Left cardiac atrium (tissue), 4 donors: ENCODE measurements at places on chromosomes 13 and 19.

GRCh38 chr13:97140611-97141010 lies 81.5 kb upstream of the MBNL2 start:
- DNase-seq, result no peak

DNA sequence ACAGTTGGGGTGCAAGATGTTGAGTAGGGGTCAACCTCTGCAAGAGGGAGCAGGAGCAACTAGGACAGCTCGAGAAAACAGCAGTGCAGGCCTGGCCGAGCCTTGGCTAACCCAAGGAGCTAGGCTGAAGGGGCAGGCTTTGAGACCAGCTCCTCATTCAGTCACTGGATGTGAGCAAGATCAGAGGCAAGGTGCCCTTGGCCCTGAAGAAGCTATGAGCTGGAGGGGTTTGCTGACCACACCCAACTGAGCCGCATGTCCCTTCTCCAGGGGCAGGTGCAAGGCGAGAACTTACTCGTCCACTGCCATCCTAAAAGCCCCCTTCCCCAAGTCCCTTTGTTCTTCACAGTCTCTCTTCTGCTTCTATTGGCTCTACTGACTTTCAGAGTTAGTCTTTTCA lies 126.1 kb upstream of the UBL3 start:
- no peak for DNase-seq

- DNase-seq, result no peak
Measured at GRCh38 chr13:106941779-106942178, 373.8 kb upstream of the ARGLU1 start.

- no peak for DNase-seq
Measured at GRCh38 chr13:40813667-40814454, 24.4 kb downstream of the SLC25A15 start.

DNA sequence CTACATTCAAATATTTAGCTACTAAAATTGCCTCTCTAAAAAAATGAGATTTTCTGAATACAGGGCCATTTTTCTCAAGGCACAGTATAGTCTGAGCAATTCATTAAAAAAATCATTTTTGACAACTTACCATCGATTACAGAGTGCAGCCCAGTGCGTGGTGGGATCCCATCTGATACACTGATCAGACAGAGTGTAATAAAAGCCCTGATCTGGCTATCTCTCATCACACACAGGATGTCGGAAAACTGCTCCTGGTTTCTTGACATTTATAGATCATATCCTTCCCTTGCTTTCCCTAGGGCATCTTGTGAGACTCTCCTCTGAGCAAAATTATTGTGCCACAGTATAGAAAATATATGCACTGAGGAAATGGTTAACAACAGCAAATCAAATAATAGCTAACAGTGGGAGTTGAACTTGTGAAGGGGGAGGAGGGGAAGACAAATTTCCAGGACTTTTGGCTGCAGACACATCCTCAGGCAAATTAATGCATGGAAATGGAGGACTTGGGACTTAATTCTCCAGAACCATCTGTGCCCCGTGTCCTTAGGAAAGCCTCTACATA lies 28.4 kb upstream of the CNMD start:
- no peak for DNase-seq

GRCh38 chr13:65940720-65941119 lies 1289.4 kb downstream of the PCDH9 start:
- DNase-seq, result peak; percentile 53

GRCh38 chr13:40207001-40207478 lies 459.4 kb downstream of the FOXO1 start:
- DNase-seq, result no peak

- no peak for DNase-seq
Measured at GRCh38 chr19:651991-652390, 11.0 kb downstream of the RNF126 start.

- DNase-seq, result no peak
Measured at GRCh38 chr13:112898621-112899280, 70.3 kb upstream of the MCF2L start.

GRCh38 chr19:18607226-18608101 lies 865 bp upstream of the CRLF1 start:
- no peak for DNase-seq

DNA sequence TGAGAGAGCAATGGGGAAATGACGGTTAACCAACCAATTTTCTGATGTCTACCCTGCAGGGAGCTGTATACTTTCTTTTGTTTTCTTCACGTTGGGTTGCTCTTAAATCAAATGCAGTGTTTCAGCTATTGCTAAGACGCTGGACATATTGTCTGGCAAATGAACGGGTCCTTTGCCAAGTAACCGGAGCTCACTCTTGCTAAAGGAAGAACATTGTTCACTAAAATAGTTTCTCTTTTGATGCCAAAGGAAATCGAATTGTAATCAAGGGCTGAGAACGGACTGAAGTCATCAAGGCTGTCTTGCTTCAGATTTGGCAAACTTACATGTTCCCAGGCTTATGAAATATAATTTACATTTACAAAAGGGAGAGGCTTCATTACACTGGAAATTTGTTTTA lies 142.3 kb upstream of the ARGLU1 start:
- DNase-seq, result no peak

DNA sequence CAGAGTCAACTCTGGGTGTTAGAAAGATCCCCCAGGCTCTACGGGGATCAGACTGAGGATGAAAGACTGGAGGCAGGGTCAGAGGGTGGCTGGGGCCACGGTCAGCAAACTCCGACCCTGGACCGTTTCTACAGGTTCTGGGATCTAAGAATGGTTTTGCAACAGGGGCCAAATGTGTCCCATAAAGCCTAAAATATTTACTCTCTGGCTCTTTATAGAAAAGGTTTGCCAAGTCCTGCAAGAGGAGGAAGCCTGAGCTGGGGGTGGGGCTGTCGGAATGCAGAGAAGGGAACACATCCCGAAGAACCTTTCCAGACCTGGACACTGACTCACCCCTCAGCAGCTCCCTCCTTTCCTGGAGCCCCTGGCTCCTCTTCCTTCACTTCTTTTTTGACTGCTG lies 20.7 kb downstream of the LIG1 start:
- DNase-seq, result no peak

- DNase-seq, result no peak
Measured at GRCh38 chr19:16851031-16851712, 22.0 kb downstream of the SIN3B start.

DNA sequence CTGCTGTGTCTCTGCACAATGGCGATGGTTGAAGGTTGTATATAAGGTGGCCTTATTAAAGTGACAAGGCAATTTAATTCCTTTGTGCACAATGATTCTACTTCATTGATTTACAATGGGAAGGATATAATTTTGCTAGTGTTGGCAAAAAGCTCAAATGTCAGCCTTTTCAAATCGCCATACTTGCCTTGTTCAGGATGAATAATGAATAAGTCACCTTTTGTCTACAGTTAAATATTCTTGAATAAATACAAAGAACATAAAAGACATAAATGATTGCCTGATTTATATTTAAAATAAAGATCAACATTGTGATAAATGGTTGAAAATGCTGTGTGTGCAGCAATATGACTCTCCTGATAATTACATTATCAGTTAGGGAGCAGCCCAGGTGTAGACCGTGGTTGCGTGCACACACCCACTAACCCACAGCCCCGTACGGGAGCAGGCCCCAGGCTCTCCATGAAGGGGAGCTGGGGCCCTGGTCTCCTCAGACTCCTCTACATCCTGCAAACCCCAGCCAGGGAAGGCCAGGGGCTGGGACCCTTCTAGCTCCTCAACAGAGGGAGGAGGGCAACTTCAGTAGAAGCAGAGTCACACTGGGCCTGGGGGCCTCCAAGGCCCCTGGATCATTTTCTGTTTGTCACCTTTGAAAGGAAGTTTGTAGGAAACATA lies 64.9 kb downstream of the TEX29 start:
- DNase-seq, result no peak

- DNase-seq, result peak; percentile 81
Measured at GRCh38 chr19:15264061-15264932, 32.0 kb upstream of the EPHX3 start.

GRCh38 chr19:56525214-56525860 lies 13.4 kb upstream of the ZFP28 start:
- no peak for DNase-seq

DNA sequence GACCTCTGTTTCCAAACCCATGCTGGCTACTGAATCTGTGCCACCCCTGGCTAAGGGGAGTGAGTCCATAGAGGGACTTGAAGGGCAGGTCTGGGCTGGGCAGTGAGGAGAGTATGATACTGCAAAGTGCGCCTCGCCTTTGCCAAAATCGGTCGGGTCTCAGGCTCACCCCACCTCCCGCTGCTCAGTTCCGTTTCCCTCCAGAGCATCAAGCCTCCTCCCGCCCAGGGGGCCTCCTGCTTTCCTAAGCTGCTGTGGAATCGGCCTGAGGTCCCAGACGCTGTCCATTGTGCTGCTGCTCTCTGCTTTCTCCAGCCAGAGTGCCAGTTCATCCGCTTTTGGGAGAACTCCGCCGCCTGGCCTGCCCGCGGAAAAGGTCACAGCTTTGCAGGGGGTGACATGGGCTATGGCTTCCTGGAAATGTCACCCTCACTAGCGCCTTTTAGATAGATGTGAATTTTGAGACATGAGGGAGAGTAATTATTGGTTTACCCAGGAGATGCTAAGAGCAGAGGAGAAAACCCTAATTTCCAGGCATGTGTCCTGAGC lies 1418.4 kb downstream of the UQCRFS1 start:
- DNase-seq, result peak; percentile 43

DNA sequence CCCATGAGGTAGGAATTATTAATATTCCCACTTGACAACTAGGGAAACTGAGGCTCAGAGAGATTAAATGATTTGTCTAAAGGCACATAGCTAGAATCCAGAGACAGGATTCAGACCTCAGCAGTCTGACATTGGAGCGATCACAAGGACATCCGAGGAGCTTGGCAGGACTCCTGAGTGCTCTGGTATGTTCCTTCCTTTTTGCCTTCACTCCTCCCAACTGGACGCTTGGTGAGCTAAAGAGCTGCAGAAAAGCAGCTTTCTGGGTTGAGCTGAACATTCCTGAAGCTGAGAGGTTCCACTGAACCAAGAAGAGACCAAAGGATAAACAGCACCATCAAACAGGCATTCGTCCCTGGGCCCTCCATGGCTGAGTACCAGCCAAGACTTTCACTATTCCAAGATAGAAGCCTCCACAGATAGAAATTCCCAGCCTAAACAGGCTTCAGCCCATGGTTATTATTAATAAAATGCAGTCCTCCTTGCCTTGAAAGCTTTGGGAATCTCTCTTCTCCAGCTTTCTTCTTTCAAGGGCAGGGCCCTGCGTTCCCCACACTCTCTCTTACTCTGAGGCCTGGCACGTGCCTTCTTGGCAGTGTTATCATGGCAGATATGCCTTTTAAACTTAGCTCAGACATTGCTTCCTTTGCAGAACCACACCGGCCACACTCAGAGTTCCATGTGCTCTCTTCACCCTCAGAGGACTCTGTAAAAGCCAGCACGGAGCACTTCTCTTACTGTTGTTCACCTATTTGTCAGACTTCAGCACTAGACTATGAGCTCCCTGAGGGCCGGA lies 97.1 kb downstream of the CYSLTR2 start:
- peak; percentile 66 for DNase-seq

DNA sequence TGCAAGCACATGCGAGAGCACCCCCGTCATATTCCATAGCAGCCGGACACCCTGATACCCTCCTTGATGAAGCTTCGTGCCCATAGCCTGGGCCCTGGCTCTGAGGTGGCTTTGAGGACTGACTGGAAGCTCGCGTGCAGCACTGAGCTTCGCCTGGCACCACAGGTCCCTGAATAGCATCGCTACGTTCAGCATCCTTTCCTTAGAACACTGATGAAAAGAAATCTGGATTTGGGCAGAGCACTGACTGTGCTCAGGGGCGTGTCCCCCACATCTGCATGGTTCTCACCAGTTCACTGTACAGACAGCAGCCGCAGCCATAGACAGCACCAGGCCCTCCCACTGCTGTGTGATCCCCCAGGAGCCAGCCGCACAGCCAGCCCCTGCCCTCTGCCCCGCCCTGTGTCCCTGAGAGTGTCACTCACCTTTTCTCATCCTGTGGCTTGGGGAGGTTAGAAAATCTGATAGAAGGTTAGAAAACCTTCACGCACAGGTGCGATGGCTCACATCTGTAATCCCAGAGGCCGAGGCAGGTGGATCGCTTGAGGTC lies 49.3 kb upstream of the SPACA7 start:
- DNase-seq, result no peak

GRCh38 chr19:52691737-52692136 lies 43.1 kb downstream of the ZNF611 start:
- no peak for DNase-seq

DNA sequence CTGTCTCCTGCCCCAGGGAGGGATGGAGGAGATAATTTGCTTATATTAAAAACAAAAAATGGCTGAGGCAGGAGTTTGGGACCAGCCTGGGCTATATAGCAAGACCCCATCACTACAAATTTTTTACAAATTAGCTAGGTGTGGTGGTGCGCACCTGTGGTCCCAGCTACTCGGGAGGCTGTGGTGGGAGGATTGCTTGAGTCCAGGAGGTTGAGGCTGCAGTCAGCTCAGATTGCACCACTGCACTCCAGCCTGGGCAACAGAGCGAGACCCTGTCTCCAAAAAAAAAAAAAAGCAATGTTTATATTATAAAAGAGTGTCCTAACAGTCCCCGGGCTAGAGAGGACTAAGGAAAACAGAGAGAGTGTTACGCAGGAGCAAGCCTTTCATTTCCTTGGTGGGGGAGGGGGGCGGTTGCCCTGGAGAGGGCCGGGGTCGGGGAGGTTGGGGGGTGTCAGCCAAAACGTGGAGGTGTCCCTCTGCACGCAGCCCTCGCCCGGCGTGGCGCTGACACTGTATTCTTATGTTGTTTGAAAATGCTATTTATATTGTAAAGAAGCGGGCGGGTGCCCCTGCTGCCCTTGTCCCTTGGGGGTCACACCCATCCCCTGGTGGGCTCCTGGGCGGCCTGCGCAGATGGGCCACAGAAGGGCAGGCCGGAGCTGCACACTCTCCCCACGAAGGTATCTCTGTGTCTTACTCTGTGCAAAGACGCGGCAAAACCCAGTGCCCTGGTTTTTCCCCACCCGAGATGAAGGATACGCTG lies 184.0 kb downstream of the KDM4B start:
- no peak for DNase-seq

- no peak for DNase-seq
Measured at GRCh38 chr19:31177246-31177645, 172.0 kb downstream of the TSHZ3 start.

- DNase-seq, result no peak
Measured at GRCh38 chr19:46685189-46685588, 24.2 kb upstream of the DACT3 start.

DNA sequence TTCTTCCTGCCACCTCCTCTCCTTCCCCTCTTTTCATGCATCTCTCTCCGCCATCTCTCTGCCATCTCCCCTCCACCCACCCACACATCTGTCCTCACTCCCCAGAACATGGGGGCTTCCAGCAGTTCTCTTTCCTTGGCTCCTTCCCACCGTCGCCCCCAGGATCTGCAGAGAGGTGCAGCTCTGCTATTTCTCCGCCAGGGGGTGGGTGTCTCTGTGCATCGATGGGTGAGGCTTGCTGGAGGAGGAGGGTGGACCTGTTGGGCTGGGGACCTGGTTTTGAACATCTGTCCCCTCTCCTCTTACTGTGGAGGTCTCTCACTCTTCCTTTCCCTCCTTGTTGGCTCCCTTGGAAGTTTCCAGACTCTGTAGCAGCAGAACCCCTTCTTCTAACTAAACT lies 51.7 kb downstream of the MYH14 start:
- DNase-seq, result no peak

GRCh38 chr19:57010541-57010940 lies 109.2 kb upstream of the USP29 start:
- DNase-seq, result no peak

- peak; percentile 81 for DNase-seq
Measured at GRCh38 chr19:40596608-40597328, 4.4 kb upstream of the LTBP4 start.
